ENCODE measurements at places on chromosomes 5 and 9.

- DNase-seq, result no peak
These were observed 14.9 kb downstream of the ADAMTS2 start for GRCh38 chr5:179330186-179330900.

- DNase-seq, result no peak
These were observed 35.2 kb upstream of the CDC42SE2 start for GRCh38 chr5:131228646-131229045.

DNA sequence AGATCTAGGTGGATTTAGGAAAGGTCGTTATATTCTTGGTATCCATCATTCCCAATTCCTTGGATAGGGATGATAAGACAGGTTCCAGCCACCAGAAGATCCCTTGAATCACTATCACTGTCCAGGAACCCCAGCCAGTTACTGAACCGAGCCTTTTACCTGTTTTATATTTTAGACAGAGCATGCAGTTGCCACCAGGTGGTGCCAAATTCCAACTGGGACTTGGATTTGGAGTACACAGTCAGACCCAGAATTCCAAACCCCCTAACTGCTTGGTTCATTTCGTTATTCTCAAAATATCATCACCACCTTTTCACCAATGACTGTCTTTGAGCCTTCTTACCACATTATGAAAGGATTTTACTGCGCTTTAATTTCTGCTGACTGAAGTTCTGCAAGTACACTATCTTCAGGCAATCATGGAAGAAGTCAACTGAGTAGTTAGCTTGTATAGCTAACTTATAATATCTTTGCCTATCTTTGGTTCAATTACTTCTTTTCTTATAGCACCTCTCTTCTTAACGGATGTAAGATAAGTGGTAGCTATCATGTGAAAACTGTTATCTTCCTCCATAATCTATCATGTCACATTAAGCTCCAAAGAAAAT is 191.8 kb downstream of the PRR16 start:
- DNase-seq, result no peak

DNA sequence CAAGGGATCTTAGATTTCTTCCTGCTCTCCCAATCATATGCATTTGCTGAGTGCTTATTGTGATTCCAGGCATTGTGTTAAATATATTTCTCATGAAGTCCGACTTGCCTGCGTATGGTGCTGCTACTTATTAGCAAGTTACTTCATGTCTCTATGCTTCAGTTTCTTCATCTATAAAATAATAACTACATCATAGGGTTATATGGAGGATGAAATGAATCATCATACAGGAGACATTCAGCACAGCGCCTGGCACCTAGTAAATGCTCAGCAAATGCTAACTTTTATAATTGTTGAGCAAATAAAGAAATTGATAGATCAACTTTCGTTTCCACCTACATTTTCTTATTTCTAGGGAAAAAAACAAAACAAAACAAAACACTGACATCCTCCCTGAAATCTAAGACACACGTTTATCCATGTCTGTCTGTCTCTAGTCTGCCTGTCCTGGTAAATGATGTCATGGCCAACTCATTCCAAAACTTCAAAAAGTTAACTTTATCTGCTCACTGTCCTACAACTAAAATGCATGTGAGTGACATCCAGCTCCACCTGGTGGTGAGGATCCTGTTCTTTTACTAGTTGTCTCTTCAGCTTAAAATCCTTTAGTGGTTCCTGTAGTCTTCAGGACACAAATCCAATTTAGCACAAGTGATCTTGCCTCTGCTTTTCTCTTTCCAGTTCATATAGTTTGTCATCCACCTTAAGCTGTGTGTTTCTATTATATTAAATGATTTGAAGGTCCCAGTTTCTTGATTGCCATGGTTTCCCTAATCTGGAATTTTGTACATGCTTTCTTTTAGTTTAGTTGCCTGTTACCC is 27.7 kb downstream of the PPP3R2 start:
- DNase-seq, result no peak

- DNase-seq, result no peak
These were observed 100.5 kb downstream of the PALM2AKAP2 start for GRCh38 chr9:109880276-109881169.

DNA sequence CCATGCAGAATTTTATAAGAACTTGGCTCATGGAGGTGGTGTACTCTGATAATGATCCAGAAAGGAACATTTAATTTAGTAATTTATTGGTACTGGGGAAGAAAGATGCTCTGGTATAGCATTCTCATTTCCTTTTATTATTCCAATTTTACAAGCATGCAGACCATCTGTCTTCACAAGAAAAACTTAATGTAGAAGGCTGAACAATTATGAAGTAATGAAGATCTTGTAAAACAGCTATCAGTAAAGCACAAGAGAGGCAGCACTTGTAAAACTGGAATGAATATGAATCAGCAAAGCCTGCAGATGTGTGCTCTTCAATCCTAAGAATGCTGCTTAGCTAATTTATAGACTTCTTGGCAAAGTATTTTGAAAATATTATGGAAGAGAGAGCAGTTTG is 300.0 kb downstream of the YTHDC2 start:
- no peak for DNase-seq

DNA sequence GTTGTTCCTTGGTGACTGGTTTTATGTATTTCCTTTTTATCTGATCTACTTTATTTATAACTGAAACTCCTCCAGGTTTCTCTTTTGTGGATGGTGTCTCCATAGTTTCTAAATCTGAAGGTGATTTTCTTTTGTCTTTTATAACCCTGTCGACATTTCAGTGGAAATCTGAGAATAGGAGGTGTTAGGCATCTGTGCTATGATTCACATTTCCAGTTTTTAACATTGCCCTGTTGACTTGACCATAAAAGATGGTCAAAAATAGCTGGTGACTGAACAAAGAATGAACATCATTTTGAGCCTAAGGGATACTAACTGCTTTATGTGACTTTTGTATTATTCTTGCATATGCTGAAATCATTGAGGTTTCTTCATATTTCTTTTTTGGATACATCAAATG is 190.5 kb downstream of the PCSK1 start:
- DNase-seq, result no peak

- no peak for DNase-seq
These were observed 152.0 kb downstream of the DOCK8 start for GRCh38 chr9:366620-367019.

DNA sequence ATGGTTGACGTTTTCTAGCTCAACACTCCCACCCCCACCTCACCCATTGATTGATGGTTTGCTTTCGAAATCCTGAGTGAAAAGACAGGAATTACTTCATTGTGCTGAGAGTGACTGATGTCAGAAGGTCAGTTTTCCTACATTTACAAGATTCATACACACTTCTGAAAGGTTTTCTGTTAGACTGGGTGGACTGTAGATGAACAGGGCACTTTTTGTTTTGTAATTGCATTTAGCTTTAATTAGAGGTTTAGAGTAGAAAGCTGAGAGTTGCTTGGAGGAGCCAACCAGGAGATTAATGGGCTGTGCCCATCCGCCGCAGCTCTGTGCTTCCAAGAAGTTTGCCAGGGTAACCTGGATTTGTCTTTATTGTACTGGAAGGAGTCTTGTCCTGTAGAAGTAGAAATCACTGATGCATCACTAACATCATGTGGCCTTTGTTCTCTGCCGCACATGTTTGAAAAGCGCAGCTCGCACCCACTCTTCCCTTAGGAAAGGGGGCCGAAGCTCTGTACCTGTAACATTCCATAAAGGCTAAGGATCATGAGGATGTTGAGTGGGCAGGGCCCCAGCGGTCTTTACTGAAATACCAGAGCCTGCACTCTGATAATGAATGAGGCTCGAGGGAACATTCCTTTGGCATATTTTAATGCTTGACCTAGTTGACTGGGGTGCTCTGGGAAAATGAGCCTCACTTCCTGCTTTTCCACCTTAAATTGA is 267.6 kb upstream of the DMRT1 start:
- DNase-seq, result no peak

DNA sequence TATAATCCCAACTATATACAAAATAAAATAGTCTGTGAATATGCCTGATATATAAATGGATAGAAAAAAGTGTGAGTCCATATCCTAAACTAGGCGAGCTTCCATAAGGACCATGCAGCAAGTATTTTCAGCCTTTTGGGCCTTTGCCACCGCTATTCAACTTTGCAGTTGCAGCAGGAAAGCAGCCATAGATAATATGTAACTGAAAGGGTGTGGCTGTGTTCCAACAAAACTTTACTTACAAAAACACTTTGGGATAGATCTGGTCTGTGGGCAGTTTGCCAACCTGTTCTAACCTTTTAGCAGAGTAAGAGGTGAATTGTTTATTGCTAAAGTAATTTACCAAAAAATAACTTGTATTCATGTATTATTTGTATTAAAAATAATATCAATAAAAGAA is 127.8 kb upstream of the GPR151 start:
- no peak for DNase-seq

GRCh38 chr5:139577689-139578290 is 16.7 kb downstream of the UBE2D2 start:
- DNase-seq, result no peak

DNA sequence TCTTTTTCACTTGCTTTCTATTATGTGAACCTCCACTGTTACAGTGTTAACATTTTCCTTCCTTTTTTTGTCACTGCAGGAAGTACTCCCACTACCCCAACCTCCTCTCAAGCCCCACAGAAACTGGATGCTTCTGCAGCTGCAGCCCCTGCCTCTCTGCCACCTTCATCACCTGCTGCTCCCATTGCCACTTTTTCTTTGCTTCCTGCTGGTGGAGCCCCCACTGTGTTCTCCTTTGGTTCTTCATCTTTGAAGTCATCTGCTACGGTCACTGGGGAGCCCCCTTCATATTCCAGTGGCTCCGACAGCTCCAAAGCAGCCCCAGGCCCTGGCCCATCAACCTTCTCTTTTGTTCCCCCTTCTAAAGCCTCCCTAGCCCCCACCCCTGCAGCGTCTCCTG is 18.8 kb downstream of the NUP214 start:
- DNase-seq, result no peak

DNA sequence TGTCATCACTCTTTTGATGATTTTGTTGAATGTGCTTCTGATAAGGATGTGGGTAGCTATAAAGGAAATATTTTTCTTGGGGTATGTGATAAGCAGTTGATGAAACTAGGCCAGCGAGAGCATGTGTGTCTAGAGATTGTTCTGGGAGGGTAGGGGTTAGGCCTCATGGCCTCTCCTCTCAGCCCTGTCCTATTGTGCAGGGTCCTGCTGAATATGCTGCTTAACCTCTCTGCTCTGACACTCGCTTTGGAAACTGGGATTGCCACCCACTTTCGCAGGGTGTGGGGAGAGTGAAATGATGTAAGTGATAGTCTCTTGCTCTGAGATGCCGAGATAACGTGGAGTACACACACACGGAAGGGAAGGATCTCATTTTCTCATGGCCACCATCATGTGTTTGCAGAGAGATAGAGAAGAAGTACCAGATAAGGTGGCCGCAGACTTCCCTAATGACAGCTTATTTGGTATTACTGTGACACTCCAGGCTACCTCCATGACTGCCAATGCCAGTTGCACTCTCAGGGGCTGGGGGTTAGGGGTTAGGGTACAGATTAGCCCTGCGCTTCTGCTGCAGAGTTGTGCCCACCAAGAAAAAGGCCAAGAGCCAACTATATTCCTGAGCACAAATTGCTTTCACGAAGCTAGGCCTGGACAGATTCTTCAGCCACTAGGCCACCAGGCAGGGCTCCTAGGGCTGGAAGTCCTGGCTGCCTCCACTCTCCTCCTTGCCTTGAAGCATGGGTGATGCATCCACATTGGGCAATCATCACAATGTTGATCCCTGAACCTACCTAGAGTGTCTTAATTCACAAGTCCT is 25.2 kb upstream of the TNFAIP8 start:
- DNase-seq, result no peak

DNA sequence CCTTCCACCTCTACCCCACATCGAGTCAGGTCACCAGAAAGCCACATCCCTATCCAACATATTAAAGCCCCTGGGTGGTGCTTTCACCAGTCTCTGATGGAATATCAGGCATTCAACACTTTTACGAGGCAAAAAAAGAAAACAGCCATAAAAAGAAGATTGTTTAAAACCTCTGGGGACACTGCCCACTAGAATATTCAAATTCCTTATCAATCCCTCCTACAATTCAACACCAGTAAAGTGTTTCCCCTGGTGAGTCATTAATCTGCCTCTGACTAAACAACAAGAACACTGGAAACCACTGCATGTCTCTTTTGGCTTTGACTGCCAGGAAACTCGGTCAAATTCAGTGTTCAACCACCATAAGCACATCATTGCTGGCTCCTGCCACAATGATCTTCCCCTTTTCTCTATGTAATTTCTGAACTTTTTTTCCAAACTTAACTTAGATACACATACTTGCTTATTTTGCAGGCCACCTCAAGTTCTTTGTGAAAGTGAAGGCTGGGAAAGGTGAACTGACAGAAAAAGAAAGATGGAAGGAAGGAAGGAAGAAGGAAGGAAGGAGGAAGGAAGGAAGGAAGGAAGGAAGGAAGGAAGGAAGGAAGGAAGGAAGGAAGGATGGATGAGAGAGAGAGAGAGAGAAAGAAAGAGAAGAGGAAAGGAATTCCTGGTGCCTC is 105.3 kb downstream of the PAX5 start:
- DNase-seq, result no peak

DNA sequence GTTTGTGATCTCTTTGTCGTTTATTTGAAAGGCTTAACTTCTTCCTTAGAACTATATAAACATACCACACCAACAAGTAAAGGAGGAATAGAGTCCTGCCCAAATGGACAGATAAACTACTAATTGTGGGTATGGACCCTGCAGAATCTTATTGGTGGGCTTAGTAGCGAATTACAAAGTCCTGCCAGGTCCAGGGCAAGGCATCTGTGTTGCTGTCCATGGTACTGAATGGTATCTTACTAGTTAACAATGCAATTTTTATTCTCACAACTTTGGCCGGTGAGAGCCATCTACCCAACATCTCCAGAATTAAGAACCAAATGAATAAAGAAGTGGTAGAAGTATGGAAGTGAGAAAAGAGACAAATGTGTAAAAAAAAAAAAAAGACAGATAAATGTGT is 1782.4 kb upstream of the WWC1 start:
- DNase-seq, result no peak

- no peak for DNase-seq
These were observed 32.5 kb upstream of the GNAQ start for GRCh38 chr9:78064075-78064474.

DNA sequence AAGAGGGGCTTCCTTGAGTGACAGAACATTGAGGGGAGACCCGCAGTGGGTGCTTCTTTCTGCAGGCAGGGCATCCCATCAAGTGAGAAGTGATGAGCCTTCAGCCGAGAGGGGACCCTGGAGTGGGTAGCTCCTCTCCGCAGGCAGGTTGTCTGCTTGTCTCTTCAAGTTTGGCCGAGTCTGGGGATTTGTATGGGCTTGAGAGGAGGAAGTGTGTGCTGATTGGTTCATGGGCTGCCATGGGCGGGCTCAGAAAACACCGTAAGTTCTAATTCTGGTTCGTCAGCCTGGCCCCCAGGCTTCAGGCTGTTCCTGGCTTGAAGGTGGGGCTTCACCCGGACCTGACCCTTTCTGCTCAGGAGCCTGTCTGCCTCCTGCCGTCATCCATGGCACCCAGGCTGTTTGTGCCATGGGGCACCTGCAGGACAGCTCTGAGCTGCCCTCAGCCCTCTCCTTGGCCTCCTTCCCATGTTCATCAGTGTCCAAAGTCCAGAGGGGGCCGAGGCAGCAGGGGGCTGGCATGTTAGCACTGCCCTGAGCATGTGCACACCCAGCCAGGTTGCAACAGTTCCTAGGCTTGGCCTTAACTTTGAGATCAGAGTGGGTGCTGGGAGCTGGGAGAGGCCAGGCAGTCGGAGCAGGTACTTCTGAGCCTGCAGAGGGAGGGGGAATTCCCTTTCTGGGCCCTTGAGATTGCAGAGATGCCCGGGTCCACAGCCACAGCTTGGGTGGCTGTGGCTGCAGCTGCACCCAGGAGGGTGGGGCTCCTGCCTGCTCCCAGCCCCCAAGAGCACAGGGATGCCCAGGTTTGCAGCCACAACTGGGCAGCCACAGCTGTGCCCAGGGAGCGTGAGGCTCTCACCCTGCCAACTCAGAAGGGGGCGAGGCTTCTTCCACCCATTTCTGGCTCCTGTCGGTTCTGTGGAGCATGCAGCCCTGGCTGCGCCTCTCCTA is 13.5 kb upstream of the DHFR start:
- DNase-seq, result no peak

Measured in activated naive CD8-positive, alpha-beta T cell treated with anti-CD3 and anti-CD28 coated beads, Interleukin-2, amount 50 U/mL, for 16 hours (primary cell).